ENCODE measurements at places on chromosomes 16 and 17.

DNA sequence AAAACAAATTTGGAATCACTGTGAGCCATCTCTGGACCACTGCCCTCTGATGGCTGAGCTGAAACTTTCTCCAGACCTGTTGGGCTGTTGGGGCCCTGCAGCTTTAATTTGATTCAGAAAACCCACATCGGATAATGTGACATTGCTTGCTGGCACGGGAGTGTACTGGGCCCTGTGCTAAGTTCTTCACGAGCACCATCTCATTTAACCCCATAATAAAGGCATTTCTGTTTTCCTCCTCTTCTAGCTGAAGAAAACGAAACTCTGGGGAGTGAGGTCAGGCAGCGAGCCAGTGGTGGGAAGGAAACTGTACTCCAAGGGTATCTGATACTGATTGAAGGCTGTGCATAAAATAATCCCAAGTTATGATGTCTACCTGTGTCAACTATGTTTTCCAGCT is 34.5 kb upstream of the TNRC6A start:
- no peak for DNase-seq

- DNase-seq, result no peak
These were observed 16.9 kb downstream of the TMEM235 start for GRCh38 chr17:78248051-78248914.

- DNase-seq, result no peak
These were observed 10.3 kb downstream of the STARD3 start for GRCh38 chr17:39647256-39647655.

DNA sequence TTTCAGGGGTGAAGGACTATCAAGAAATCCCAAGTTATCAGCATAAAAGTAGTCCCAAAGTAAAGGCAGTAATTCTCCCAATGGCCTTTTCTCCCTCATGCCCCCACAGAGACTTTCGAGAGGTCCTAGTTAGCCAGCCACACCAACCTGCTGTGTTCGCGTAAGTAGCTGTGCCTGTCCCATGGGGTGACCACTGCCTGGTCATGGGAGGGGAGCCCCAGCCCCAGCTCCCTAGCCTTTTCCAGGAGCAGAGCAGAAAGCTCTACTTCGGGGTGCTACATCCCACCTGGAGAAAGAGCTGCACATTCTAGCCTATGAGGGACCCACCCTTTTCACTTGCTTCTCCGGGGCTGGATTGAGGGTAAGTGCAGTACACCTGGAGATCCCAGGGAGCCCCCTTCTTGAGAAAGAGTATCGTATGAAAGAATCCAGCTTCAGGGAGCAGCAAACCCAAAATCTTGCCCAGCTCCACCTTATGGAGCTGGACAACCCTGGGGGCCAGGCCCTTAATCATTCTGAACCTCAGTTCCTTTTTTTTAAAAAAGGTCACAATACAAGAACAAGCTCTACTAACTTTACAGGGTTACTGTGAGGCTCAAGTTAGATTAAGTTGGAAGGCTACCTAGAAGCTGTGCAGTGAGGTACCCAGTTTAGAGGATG is 8.6 kb upstream of the SOST start:
- no peak for DNase-seq

- no peak for DNase-seq
These were observed 45.4 kb upstream of the ARL4D start for GRCh38 chr17:43353393-43353792.

DNA sequence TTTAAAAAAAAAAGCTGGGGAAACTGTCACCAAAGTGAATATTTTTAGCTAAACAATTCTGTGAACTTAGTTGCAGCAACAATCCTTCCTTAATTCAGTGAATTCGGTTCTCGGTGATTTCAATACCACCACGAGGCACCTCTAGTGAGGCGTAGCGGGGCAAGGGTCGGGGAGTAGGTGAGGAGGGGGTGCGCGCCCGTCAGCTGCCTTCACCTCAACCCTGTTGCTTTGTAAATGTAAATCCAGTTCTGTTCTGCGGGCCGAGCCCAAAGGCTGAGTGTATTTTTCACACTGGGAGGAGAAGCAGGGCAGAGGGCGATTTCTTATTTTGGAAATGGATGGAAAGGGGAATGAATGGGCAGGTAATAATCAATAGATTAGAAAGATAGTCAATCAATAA is 17.4 kb downstream of the SALL1 start:
- no peak for DNase-seq

DNA sequence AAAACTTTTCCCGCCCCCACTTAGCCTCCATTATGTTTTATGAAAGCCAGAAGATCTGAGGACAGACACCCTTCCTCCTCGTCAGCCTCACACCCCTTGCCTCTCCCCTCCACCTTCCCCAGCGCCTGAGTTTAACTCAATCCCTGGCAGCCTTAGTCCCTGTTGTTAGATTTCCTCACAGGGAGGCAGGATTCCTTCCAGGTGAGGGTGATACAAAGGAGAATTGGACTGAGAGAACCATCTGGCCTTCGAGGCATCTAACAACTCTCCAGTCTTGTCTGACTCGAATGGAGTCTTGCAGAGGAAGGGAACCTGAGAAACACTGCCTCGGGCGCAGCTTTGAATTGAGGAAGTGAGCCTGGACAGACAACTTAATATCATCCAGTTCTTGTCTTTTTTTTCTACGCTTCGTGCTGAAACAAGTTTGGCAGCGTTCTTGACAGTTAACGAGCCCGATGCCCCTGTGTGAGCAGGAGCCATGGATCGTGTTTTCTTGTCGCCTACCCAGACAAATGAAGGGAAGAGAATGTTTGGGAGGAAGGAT is 1.3 kb upstream of the ZNF768 start:
- DNase-seq, result peak; percentile 79

GRCh38 chr17:11823862-11824261 is 173.4 kb downstream of the ZNF18 start:
- no peak for DNase-seq

- DNase-seq, result no peak
These were observed 1.9 kb upstream of the RSAD1 start for GRCh38 chr17:50476545-50477315.

GRCh38 chr17:32226886-32227285 is 38.7 kb upstream of the RHBDL3 start:
- DNase-seq, result no peak

DNA sequence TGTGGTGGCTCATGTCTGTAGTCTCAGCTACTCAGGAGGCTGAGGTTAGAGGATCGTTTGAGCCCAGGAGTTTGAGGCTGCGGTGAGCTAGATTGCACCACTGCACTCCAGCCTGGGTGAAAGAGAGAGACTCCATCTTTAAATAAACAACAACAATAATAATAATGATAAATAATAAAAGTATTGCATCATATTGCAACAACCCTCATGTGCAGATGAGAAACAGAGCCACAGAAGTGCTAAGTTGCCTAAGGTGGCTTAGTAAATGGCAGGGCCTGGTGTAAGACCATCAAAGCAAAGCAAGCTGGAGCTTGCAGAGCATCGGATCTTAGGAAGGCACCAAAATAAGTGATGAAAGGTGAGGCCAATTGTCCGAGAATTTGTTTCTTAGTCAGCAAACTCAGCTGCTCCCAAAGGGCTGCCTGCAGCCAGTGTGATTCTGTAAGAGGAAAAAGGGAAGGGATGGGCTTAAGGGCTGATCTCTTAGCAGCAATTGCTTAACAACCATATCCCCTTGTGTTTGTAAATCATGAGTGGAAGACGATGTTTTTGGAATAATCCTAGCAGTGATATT is 45.3 kb upstream of the HS3ST3A1 start:
- DNase-seq, result no peak

- DNase-seq, result no peak
These were observed 2.3 kb downstream of the PIEZO1 start for GRCh38 chr16:88782454-88783390.

GRCh38 chr16:11602321-11602720 is 15.6 kb upstream of the LITAF start:
- DNase-seq, result no peak

DNA sequence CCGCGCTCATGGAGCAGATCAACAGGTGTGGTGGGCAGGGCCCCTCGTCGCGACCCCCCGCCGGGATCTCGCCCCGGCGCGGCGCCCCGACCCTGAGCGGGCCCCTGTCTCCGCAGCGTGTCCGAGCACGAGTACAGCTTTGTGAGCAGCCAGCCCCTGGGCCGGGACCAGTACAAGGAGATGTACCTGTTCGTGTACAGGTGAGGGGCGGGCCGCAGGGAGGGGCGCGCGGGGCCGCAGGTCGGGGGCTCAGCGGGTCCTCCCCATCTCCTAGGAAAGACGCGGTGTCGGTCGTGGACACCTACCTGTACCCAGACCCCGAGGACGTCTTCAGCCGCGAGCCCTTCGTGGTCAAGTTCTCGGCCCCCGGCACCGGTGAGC is 848 bp downstream of the DNASE1L2 start:
- DNase-seq, result no peak

- no peak for DNase-seq
These were observed 1.6 kb downstream of the XYLT1 start for GRCh38 chr16:17469011-17469740.

DNA sequence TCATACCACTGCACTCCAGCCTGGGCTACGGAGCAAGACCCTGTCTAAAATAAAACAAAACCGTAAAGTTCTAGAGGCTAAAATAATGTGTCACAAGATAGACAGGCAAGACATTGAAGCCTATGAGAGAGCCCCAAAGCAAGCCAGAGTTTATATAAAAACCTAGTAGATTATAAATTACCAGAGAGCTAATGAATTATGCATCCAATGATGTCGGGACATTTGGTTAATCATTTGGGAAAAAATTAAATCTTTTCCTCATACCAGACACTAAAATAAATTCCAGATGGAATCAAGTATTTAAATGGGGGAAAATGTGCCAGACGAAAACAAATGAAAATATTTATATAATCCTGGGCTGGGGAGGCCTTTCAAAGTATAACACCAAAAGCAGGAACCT is 24.2 kb downstream of the CCDC40 start:
- no peak for DNase-seq

DNA sequence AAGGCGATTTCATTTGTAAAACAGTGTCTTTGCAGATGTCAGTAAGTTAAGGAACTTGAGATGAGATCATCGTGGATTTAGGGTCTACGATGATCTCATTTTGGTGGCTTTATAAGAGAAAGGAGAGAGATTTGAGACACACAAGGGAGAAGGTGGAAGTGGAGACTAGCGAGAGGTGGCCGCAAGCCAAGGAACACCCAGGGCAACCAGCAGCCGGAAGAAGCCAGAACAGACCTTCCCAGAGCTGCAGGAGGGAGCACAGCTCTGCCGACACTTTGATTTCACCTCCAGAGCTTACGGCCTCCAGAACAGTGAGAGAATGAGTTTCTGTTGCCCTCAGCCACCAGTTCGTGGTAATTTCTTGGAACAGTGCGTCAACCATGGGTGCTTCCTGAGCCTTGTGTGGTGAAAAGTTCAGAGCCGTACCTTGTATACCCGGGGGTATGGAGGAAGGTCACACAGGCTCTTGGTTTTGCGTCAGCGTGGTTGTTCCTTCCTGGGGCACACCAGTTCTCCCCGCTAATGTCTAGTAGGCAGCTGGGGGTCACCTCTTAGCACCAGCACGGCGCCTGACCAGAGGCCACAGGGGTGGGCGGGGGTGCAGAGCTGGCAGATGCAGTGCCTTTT is 12.9 kb upstream of the SEC14L1 start:
- DNase-seq, result peak; percentile 65

- no peak for DNase-seq
These were observed 41.6 kb downstream of the MARF1 start for GRCh38 chr16:15601212-15601879.

DNA sequence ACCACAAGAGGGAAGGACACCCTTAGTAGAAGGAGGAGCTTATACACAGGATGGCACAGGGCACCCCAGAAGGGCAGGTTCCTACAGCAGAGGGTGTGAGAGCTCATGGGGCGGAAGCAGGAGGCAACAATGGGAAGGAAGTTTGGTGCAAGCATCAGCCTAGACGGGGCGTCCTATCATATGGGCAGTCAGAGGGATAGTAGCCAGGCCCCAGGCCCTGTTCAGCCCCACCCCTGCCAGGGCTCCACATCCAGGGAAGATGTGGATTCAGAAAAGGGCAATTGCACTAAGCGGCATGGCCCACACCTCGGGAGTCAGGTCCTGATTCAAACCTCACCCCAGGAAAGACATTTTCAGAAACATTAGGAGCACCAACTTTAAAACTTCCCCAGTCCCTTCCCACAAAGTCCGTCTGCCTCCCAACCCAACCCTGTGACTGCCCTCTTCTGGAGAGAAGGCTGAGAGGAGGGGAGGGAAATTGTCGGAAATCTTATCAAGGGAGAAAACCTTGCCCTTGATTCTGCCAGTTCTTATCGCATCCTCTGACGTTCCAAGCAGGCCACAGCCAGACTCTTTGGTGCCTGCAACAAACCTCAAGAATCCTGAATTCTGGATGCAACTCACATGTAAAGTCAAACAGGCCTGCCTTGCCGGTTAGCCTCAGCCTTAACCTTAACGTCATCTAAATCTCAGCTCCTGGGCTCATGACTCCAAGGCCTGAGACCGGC is 198.8 kb upstream of the CDH5 start:
- no peak for DNase-seq

DNA sequence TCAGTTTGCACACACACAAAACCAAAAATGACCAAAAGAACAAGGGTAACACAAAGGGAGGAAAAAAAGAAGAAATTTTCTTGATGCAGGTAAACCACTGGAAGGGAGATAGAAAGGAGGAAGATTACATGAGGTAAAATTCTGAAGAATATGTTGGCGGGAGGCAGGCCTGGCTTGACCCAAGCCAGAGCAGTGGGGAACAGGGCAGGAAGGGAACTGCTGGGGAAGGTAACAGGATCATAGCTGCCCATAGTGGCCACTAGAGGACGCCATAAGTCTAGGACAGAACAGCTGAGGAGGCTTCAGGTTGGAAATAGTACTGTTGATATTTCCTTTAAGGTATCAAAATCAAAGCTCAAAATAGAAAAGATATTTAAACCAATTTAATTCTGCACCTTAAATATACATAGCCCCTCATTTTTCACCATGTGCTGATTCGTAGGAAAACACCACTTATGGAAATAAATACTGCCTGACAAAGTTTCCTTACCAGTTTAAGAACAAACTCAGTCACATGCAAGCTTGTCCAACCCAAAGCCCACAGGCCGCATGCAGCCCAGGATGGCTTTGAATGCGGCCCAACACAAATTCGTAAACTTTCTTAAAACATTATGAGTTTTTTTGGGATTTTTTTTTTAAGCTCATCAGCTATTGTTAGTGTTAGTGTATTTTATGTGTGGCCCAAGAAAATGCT is 15.5 kb downstream of the VPS35 start:
- DNase-seq, result no peak

DNA sequence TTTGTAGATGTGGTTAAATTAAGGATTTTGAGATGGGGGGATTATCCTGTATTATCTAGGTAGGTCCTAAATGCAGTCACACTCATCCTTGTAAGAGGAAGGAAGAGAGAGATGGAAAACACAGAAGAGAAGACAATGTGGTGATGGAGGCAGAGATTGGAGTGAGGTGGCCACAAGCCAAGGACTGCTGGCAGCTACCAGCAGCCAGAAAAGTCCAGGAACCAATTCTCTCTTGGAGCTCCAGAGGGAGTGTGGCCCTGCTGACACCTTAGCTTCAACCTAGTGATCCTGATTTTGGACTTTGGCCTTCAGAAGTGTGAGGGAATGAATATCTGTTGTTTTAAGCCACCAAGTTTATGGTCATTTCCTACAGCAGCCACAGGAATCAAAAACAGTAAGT is 18.0 kb downstream of the MAPT start:
- no peak for DNase-seq

GRCh38 chr16:48155926-48156789 is at the start of gene ABCC12:
ABCC12 (minus strand) TSS chr16:48155993; CDS start chr16:48146424, 9,569 bp downstream.
- peak; percentile 38 for DNase-seq
